ENCODE measurements at places on chromosomes 2 and 18.

DNA sequence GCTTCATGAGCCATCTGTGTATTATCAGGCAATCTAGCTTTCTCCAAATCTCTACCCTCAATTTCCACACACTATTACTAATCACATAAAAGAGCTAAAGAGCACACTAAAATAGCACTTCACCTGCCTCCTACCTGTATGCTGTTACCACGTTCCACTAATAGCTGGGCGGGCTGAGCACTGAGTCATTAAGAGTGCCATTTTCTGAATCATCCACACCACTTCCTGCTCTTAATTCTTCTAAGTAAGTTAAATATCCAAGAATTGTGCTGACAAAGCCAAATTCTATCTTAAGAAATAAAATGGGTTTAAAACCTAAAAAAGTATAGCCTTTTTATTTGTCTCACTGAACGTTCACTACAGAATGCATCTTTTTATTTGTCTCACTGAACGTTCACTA is 35.7 kb downstream of the NOL10 start:
- DNase-seq: no peak

- DNase-seq: no peak
Observed at GRCh38 chr2:241771286-241772062, 5.1 kb upstream of the GAL3ST2 start.

DNA sequence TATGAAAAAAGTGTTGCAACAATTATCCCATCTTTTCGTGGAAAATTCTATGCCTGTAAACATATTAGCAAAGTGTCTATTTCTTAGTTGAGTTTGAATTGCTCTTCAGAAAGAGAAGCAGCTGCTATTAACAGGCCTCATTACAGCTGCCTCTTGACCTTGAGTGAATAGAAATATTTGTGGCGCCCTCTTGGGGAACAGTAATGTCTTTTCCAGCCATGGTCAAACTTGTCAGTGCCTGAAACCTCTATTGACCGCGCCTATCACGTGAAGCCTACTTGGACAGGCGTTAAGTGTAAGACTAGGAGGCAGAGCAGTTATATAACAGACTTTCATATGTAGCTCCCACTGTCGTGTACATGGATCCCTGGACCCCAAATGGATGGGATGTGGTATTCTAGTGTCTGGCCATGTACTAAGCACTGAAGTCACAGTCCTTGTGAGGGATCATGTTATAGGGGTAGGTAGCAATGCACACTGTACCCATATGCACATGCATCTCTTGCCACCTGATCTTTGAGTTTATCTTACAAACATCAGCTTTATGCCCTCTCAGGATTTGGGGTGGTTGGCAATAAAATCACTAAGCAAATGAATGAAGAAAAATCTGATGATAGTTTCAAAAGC is 245.0 kb downstream of the PTGR3 start:
- no peak for DNase-seq

DNA sequence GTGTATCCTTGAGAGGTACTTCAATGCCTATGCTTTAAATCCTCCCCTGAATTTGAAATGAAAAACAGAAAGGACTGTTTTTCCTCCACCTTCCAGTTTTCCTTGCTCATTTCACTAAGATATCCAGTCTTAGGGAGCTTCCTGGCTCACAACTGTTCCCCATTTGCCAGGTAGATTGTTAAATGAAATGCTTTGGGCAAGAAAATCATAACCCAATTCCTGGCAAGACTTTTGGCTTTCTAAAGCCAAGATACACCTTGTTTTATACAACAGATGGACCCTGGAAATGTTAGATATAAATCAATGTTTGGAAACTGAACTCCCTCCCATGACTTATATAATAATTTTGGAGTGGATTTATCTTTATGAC is 3.6 kb upstream of the CHMP3 start:
- DNase-seq: no peak

- DNase-seq: no peak
Observed at GRCh38 chr2:6978991-6979390, 61.8 kb downstream of the RNF144A start.

- no peak for DNase-seq
Observed at GRCh38 chr2:20027260-20027677, 14.8 kb upstream of the MATN3 start.

- DNase-seq: no peak
Observed at GRCh38 chr18:60228609-60229595, 143.7 kb downstream of the MC4R start.

- DNase-seq: no peak
Observed at GRCh38 chr2:134728163-134728562, 9.4 kb upstream of the TMEM163 start.

GRCh38 chr2:223101340-223102039 is 49.5 kb downstream of the KCNE4 start:
- no peak for DNase-seq

- DNase-seq: no peak
Observed at GRCh38 chr2:69208023-69208595, 178.9 kb downstream of the GFPT1 start.

GRCh38 chr2:100556746-100557145 is 6.0 kb upstream of the PDCL3 start:
- no peak for DNase-seq

DNA sequence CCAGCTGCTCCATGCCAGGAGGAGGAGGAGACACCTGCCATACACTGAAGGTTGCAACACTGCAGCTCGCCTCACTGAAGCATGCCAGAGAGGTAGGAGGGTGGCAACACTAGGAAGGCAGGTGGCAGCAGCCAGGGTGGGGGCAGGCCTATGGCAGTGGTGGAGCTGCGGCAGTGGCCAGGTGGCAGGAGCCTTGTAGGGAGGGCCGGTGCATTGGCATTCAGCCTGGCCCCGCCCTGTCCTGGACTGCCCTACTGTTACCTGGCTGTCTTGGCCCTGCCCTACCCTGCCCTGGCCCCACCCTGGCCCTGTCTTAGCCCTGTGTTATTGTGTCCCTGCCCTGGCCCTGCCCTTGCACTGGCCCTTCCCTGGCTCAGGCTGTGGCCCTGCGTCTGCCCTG is 7.4 kb upstream of the ANKRD62 start:
- no peak for DNase-seq

- DNase-seq: no peak
Observed at GRCh38 chr2:135791418-135792190, 45.4 kb downstream of the LCT start.

- no peak for DNase-seq
Observed at GRCh38 chr2:45857867-45858520, 206.5 kb downstream of the PRKCE start.

DNA sequence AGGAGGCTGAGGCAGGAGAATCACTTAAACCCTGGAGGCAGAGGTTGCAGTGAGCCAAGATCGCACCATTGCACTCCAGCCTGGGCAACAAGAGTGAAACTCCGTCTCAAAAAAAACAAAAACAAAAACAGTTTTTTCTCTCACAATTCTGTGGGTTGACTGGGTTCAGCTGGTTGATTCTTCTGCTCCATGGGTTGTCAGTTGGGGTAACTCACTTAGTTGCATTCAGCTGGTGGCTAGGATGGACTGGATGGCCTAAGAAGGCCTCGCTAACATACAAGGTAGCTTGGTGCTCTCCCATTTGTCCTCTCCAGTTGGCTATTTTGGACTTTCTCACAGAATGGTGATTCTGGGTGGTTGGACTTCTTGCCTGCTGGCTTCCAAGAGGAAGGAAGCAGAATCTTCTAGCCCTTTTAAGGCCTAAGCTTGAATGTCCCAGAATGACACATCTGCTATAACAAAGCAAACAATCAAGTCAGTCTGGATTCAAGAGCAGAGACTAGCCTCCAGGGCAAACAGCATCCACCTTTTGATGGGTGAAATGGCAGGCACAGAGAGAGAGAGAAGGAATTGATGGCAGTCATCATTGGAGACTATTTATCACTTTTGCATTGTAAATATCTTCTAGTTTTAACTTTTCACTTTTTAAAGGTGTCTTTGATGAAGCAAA is 17.9 kb downstream of the LAMA3 start:
- DNase-seq: no peak

DNA sequence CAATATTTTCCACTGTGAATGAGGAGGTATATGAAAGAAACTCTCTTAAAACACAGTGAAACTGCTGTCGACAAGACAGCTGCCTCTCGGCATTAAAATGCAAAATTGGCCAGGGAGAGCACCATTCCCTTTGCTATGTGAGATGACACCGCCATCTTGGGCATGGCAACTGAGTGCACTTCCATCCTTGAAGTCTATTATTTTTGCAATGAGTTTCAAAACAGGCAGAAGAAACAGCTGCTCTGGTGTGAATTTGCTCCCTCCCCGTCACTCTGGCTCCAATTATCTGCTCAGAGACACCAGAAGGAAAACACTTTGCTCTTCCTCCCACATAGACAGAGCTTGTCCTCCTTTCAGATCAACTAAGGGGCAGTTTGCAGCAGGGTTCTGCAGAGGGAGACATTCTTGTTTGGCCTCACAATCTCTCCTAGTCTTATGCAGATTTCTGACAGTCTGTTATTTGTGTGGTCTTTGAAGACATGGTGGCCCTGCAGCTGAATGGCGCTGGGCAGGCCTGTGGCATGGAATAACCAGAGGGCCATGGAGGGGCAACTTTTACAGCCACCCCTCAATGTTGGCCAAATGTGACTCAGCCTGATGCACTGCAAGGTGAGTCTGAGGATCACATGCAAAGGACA is 48.6 kb upstream of the SEC11C start:
- DNase-seq: no peak

GRCh38 chr2:213234641-213235040 is 49.6 kb upstream of the SPAG16 start:
- no peak for DNase-seq

DNA sequence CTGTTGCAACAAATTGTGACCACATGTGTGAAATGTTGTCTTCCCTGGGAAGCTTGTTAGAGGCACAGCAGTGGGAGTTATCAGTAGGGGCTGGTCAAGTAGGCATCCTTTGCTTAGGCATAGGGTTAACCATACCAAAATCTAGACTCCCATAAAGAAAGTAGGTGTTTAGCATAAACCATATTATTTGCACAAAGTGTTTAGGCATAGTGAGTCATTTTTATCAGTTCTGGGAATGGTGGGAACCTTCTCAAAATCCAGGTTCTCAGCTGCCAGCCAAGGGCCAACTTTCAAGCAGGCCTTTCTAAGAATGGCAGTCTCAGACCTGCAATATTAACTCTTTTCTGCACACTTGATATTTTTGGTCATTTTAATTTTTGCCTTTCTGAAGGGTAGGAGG is 88.5 kb downstream of the RAB3GAP1 start:
- no peak for DNase-seq

- no peak for DNase-seq
Observed at GRCh38 chr2:232772531-232772930, 3.8 kb downstream of the KCNJ13 start.

DNA sequence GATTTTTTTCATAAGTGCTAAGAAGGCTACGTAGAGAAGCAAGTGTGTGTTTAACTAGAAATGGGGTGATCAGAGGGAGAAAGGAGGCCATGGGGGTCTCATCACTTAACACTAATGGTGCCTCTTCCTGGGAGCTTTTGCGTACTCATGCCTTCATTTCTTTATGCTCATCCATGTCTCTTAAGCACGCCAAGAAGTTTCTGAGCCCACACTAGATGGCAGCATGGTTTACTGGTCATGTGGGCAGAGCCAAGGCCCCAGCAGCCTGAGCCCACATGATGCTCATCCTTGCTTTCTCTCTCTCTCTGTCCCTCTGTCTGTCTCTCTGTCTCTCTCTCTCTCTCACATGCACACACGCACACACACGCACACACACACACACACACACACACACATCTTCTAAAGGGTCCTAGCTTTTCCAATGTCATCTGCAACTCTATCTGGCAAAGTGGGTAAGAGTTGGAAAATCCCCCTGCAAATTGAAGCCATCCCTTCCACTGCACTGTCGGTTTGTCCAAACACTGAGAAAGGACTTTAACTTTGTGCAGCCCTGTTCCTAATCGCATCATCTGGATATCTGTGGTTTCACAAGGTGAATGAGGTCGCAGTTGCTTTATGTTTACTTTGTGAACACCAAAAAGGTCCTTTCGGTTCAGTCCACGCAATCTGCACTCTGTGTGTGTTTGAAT is 137.1 kb upstream of the CCDC68 start:
- no peak for DNase-seq

DNA sequence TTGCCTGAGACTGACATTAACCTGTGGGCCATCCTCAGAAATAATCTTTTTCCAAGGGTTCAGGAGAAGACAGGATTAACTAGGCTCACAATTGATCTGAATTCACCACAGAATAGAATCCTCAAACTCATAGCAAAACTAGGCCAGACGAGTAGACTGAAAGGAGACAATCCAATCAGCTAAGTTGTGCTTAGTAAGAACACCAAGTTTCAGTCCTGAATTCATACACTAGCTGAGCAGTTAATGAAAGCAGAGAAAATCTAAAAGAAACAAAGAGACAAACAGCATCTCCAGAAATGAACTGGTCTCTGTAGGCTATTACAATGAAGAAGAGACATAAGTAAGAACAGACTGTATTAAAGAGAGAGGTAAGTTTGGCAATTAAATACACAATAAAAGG is 89.5 kb downstream of the GORASP2 start:
- no peak for DNase-seq

DNA sequence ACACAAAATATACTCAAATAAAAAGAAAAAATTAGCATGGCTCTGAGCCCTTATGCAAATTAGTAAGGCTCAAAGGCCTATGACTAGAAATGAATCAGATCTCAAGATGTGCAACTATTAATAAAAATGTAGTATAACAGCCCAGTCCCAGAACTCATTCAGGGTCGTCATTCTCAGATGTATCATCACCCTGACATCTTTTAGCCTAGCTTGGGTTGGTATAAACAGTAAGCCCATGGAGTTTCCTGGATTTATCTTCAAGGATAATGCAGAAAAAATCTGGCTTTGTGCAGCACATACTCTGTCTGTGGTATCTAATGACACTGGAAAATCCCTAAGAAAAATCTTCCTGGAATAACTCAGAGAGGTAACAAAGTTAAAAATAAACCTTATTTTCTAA is 239.3 kb downstream of the ZNF385B start:
- no peak for DNase-seq

DNA sequence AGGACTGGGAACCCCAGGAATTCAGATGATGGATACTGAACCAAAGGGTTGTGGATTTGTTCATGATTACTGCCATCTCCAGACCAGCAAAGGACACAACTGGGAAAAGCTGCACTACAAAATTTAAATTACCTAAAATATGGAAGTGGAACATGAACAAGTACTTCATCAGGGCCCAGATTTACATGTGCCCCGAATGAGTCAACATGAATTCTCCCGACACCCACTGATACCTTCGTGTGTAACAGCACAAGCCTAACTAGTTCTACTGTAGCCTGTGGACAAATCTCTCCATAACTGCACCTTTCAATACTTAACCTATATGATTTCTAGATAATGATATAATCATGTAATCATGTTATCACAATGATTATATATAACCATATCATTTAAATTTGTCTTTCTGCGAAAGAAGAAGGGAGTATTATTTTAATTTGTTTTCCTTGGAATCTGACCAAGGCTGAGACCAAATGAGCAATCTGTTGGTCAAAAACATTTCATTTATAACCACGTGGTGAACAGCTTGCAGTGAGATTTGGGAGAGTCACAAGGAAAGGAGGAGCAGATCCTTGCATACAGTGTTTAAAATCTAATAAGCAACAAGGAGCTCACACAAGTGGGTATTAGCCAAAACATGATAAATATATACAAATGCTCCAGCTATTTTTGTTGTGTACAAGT is 70.5 kb downstream of the CACNB4 start:
- DNase-seq: no peak
